H7 (cell line): ENCODE measurements at places on chromosomes 7 and 10. TPM values are rescaled to one million over a fixed set of nuclear protein-coding genes. Genes with fewer than 3 reads are reported as not detected.

Gene SEMA3A
- 22.1 and 25.7 TPM in 2 replicates for total RNA-seq

Gene PIP
- total RNA-seq: not detected in 2 replicates

Gene UTF1
- total RNA-seq: 8.8 and 13.4 TPM in 2 replicates

Gene CYP3A7
- not detected in 2 replicates for total RNA-seq

Gene NUPR2
- total RNA-seq: not detected in 2 replicates

Gene COBL
- 4.2 and 4.6 TPM in 2 replicates for total RNA-seq

Gene SUN3
- not detected in 2 replicates for total RNA-seq

Gene SYT15
- total RNA-seq: 0.04 TPM in 1 of 2 replicates, not detected in the other

Gene INHBA
- 0.04 and 0.07 TPM in 2 replicates for total RNA-seq

Gene MYL7
- total RNA-seq: 1.4 and 4.7 TPM in 2 replicates

Gene ZNF488
- total RNA-seq: 3.0 and 4.5 TPM in 2 replicates

Gene PNLIPRP3
- not detected in 2 replicates for total RNA-seq

Gene SUGCT
- 3.2 and 4.3 TPM in 2 replicates for total RNA-seq

Gene FBH1
- total RNA-seq: 72.1 and 78.0 TPM in 2 replicates

Gene CLRN3
- not detected in 2 replicates for total RNA-seq

Gene PDGFA
- 149 and 202 TPM in 2 replicates for total RNA-seq

Gene CYP3A4
- not detected in 2 replicates for total RNA-seq

Gene SUV39H2
- total RNA-seq: 26.8 and 27.6 TPM in 2 replicates

Gene ANKRD30A
- total RNA-seq: not detected in 2 replicates

Gene GDF2
- not detected in 2 replicates for total RNA-seq

Gene CEP55
- 41.8 and 46.0 TPM in 2 replicates for total RNA-seq

Gene ZNF853
- total RNA-seq: 6.4 and 6.5 TPM in 2 replicates

Gene EEF1AKMT2
- total RNA-seq: 20.1 and 28.6 TPM in 2 replicates

Gene NXPH1
- 0.10 and 0.37 TPM in 2 replicates for total RNA-seq
